ENCODE measurements at places on chromosomes 6 and 20. TPM values are rescaled to one million over a fixed set of nuclear protein-coding genes. Genes with fewer than 3 reads are reported as not detected.

Gene NRSN1
- not detected for total RNA-seq

Gene KHDRBS2
- not detected for total RNA-seq

Gene LTA
- total RNA-seq: not detected

Gene KCNK17
- total RNA-seq: not detected

Gene KIAA1755
- total RNA-seq: 2.5 TPM

Gene MRAP2
- total RNA-seq: under 0.01 TPM

Gene TASP1
- 7.9 TPM for total RNA-seq

Gene DEFB121
- not detected for total RNA-seq

Gene SPATS1
- total RNA-seq: not detected

Gene ATP6V1G2
- total RNA-seq: 3.1 TPM

Gene DUSP15
- total RNA-seq: not detected

Gene SLA2
- total RNA-seq: not detected

Gene BIRC7
- total RNA-seq: not detected

Gene TTLL9
- not detected for total RNA-seq

Gene SLC2A10
- total RNA-seq: 15.2 TPM

Gene MEP1A
- total RNA-seq: not detected

Gene VSTM2L
- total RNA-seq: 0.18 TPM

Gene RIN2
- 72.2 TPM for total RNA-seq

Gene SDCBP2
- 0.54 TPM for total RNA-seq

Gene MPC1
- total RNA-seq: 16.1 TPM

Gene CTCFL
- not detected for total RNA-seq

Gene PKHD1
- total RNA-seq: not detected

Gene GNAS-AS1
- 0.83 TPM for total RNA-seq

Gene SIM1
- total RNA-seq: not detected

Gene PTK7
- total RNA-seq: 44.4 TPM

Gene BPIFB2
- total RNA-seq: not detected

Gene SIGLEC1
- total RNA-seq: not detected

Gene BCAS1
- total RNA-seq: under 0.01 TPM

Gene CFAP206
- 0.28 TPM for total RNA-seq

Gene VPS52
- 26.4 TPM for total RNA-seq

Gene DCDC2
- total RNA-seq: not detected

Gene MAD2L1BP
- 31.1 TPM for total RNA-seq

Gene ARMH2
- not detected for total RNA-seq

Gene HAO1
- not detected for total RNA-seq

Gene APMAP
- total RNA-seq: 67.2 TPM

Gene TPD52L2
- total RNA-seq: 113 TPM

Gene SOX12
- total RNA-seq: 1.1 TPM

Gene CDC40
- 16.8 TPM for total RNA-seq

Gene SAMD3
- 3.1 TPM for total RNA-seq

Gene AK9
- total RNA-seq: 1.8 TPM

Gene COX4I2
- not detected for total RNA-seq

Gene DEF6
- total RNA-seq: 2.5 TPM

Gene NMBR
- not detected for total RNA-seq

Gene LY6G5C
- total RNA-seq: 0.18 TPM

Gene PRICKLE4
- total RNA-seq: not detected

Gene MCCD1
- total RNA-seq: not detected

Gene HLA-DMB
- 0.28 TPM for total RNA-seq

Gene TRIM10
- total RNA-seq: not detected

Gene CRYBG1
- total RNA-seq: 1.1 TPM

Gene HELZ2
- total RNA-seq: 4.7 TPM

Gene ECT2L
- total RNA-seq: not detected

Gene GABRR2
- total RNA-seq: under 0.01 TPM

Data from IMR-90 (cell line).